ENCODE measurements at places on chromosomes 4 and X. TPM values are rescaled to one million over a fixed set of nuclear protein-coding genes. Genes with fewer than 3 reads are reported as not detected.

RIPPLY1 gene
- total RNA-seq: not detected

AR gene
- total RNA-seq: not detected

MAGED4 gene
- 10.2 TPM for total RNA-seq

CXorf49 gene
- not detected for total RNA-seq

VSIG1 gene
- total RNA-seq: 0.70 TPM
